NCI-H1092 treated with DMSO at 0.1 percent for 48 hours (cell line): ENCODE measurements at places on chromosomes 1 and 21.

GRCh38 chr1:6922096-6922931 lies 137.1 kb downstream of the CAMTA1 start:
- DNase-seq, result peak; percentile 91

DNA sequence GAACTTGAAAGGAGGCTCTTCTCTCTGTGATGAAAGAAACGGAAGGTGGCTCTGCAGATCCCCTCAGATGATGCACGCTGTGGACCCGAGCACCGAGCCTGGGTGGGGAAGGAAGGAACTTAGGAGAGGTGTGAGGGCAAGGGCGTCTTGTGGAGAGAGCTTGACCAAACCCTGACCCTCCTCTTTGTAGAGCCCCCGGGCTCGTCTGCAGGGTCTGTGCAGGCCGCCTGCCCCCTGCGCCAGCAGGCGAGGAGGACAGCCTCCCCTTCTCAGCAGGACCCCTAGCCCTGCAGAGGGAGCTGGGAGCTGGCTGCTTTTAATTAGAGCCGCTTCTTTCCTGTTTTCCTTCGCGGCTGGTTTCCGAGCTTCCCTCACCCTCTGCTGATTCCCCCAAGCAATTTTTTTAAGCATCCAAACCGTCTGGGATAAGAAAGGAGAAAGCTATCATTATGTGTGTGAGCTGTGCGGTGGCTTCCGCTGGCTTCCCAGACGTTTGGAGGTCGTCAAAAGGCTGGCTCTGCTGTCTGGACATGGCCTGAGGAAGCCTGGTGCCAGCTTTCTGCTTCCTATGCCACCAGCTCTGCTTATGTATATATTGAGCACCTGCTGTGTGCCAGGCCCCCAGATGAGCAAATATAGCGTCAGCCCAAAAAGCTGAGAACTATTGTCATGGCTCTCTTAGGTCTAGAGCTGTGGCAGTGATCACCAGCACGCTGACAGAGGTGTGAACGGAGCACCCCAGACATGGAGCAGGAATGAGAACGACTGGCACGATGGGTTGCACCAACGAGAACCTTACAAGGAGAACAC lies 160.2 kb upstream of the IRF2BP2 start:
- DNase-seq, result peak; percentile 65

GRCh38 chr1:181131255-181131941 lies 42.9 kb downstream of the IER5 start:
- no peak for DNase-seq

GRCh38 chr1:198528364-198528763 lies 12.1 kb downstream of the ATP6V1G3 start:
- DNase-seq, result no peak

DNA sequence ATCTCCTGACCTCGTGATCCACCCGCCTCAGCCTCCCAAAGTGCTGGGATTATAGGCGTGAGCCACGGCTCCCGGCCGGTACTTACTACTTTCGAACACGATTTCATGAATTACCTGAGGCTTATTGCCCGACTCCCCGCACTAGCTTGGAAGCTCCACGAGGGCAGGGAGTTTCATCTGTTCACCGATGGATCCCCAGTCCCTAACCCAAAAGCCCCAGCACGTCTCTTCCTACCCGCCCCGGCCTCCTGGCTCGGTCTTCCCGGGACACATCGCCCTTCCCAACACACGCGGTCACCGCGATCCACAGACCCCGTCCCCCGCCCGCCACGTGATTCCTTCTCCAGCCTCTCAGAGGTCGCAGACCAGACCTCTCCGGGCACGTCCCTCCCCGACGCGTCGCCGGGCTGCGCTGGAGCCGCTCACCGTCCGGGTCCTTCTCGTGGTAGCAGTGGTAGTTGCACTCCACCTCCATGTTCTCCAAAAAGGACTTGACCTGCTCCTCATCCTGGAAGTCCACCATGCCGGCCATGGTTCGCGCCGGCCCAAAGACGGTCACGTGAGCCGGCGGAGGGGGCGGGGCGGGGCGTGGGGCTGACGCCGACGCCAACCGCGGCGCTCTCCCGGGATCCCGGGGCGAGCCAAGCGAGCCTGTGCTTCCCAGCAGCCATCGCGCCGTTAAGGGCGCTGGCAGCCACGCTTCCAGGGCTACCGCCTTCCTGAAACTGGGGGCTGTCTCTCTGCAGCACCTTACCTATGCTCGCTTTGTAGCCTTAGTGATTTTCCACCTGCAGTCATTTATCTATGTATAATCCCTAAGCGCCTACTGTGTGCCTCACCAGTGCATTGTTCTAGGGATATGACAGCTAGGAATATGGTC lies at the start of gene COA7:
COA7 (minus strand) TSS at position 553 of the 880 bp plus-strand sequence; CDS start at position 532, 21 bp downstream.
- peak; percentile 52 for DNase-seq

- no peak for DNase-seq
These were observed 2.4 kb upstream of the FCGR2A start for GRCh38 chr1:161502641-161503393.

- DNase-seq, result peak; percentile 72
These were observed 255.8 kb upstream of the CACYBP start for GRCh38 chr1:174743654-174744561.

DNA sequence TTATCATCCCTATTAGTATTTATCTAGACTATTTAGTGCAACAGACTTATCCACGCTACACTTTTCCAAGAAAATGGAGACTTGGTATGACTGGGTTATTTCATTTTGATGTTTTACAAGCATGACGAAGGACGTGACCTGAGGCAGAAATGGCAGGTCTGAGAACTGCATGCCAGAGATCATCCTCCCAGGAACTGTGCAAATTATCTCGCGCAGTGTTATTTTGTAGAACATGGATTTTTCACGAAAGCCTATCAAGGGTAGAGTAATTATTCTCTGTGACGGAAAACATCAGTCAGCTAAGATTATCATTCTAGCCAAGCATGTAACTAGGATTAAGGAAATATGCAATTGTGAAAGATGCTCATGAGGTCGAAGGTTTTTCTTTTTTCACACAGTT lies 361.5 kb upstream of the AJAP1 start:
- DNase-seq, result no peak

DNA sequence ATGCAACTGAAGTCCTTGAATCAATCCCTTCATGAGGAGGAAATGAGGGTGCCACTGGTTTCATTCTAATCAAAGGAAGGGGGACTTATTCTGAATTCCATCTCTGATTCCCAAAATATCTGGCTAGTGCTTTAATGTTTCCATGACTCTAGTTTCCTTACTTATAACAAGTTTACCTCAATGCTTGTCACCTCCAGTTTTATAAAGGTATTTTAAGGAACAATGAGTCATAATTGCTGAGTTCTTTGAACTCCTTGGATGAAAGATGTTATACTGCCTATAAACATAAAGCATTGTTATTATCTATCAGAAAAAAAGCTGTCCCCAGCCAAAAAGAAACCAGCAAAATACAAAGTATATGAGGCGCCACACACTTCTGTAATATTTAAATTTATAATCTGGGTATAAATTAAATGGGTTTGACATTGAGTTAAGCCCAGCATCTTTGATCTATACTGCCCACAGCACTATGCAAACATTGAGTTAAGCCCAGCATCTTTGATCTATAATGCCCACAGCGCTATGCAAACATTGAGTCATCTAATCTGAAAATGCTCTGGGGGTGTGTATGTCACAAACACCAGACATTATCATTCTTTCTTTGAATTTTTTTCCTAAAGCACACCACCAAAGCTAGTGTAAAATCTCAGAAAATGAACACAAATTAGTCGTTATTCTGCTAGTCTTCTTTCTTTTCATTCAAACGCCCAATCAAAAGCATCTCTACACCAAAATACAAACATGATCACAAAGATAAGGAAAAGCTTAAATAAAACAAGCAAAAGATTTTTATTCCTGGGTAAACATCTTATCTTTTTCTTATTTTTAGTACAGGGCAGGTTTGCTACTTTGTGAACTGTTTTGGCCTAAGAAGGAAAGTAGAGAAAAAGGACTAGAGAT lies 11.5 kb upstream of the CXADR start:
- DNase-seq, result no peak

- no peak for DNase-seq
These were observed 20.9 kb upstream of the RGS13 start for GRCh38 chr1:192615055-192615454.

DNA sequence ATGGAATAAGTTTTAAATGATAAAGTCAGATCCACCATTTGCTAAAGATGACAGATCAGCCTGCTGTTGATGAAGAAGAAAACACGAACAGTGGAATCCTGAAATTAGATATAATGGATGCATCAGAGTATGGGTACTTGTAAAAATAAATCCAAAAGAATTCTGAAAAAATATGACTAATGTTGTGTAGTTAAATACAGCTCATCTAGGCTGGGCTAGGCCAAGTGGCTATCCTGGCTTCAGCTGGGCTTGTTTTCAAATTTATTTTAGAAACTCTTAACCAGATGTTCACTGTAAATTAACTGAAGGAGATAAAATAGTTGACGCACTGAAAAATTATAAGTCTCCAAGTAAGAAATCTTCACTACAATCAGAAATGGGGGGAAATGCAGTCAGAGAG lies 7.4 kb upstream of the RGS2 start:
- no peak for DNase-seq

DNA sequence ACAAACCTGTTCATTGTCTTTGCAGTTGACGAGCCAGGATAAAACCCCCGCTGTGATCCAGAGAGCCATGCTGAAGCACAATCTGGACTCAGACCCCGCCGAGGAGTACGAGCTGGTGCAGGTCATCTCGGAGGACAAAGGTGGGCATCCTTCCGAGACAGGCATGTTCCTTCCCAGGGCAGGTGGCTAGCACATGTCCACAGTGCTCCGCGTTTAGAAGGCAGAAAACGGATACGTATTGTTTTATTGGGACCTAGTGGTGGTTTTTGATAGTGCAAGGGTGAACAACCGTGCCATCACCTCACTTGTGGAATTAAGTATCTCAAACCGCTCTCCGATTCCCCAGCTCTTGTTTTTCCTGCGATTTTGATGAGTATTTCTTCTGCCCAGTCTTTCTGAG lies 115.3 kb downstream of the COLGALT2 start:
- no peak for DNase-seq

DNA sequence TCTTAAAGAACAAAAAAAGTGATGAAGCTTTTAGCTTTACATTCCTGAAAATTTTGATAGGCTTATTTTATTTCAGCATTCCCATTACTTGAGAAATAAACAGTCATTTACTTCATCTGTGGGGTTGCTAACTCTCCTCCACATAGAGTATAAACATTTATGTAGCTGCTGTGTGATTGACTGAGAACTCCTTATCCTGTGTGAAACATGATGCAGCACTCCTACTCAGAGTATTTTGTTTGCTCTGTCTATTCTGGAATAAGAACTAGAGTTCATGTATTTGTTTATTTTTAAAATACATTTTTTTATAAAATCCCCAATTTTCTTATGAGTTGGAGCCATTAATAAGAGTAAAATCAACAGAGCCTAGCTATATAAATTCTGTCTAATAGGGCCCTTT lies 318.7 kb upstream of the SPAG17 start:
- no peak for DNase-seq

DNA sequence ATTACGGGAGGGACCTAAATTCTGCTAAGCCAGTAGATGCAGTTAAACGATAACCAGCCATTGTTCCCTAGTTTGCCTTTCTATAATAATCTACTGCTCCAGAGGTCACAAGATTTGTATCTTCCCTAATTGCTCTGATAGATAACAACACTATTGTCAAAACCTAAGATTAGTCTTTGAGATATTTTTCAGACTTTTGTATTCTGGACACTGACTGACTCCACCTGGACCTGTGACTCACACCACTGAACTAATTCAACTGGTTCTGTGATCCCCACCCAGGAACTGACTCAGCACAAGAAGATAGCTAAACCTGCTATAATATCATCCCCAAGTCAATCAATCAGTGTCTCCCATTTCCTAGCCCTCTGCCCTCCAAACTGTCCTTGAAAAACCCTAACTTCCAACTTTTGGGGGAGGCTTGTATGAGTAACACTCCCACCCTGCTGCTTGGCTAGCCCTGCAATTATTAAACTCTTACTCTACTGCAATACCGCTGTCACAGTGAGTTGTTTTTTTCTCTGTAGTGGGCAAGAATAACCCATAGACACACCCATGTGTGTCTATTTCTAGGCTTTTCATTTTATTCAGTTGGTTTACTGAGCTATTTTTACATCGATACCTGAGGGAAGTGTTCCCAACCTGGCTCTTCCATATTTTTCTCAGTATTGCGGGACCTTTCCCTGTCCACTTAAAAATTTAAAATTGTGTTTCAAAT lies 11.2 kb downstream of the KIFAP3 start:
- DNase-seq, result no peak

DNA sequence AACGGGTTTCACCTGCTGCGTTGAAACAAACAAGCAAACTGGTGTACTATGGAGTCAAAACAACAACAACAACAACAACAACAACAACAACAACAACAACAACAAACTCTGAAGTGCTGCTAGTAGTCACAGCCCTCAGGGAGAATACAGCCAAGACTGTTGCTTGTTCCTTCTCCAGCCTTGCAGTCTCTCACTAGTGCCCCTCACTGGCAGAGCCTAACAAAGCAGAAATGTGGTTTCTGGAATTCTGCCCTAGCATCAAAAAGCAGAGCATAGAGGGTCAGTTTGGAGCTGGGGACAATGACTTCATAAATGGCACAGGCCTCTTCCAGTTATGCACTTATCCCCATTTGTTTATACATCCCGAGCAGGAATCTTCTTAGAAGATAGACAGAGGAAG lies 187.4 kb downstream of the KCNK2 start:
- DNase-seq, result no peak

DNA sequence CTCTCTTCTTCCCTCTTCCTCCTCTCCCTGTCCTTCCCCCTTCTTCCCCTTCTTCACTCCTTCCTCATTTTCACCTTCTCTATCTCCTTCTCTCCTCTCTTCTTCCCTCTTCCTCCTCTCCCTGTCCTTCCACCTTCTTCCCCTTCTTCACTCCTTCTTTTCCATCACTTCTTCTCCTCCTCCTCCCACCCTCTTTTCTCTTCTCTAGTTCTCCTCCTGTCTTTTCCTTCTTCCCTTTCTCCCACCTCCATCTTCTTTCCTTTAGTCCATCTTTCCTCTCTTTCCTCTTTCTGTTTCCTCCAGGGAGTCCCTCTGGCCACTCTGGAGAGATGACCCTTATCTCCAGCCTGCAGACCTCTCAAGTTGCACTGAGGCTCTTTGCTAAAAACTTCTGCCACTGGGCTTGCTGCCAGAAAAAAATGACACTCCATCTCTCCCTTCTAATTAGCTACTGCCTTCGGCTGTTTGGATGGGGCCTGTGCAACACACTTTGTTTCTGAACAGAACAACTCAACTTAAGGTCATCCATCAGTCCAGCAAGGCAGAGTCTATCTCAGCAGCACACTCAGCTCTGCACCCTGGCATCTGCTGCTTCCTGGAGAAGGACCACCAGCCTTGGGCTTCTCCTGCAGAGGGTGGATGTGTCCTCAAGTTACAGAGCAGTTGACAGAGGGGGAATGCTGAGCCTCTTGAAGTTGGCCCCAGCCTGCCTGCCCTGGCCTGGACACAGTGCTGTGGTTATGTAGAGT lies 538.8 kb downstream of the MATN1 start:
- DNase-seq, result no peak

GRCh38 chr1:7940745-7941436 lies at the start of gene TNFRSF9:
TSS of gene TNFRSF9 (minus strand) at chr1:7940839. CDS start at chr1:7939994, 845 bp downstream.
- no peak for DNase-seq

- DNase-seq, result no peak
These were observed 49.4 kb upstream of the PARP1 start for GRCh38 chr1:226457307-226457712.

DNA sequence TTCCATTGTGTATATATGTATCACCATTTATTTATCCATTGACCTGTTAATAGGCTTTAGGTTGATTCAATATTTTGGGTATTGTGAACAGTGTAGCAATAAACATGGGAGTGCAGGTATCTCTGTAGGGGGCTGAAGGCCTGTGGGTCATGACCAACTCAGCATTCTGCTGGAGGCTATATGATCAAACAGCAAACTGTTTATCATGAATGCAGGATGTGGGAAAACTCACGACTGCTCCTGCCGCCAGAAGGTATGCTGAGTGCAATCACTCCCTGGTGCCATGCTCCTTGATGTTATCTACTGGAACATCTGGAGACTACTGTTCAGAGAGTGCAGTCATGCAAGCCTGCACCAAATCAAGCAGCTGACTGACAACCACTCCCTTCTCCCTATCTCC lies 275.2 kb downstream of the COL11A1 start:
- DNase-seq, result no peak
